ENCODE measurements at places on chromosomes 4 and X. TPM values are rescaled to one million over a fixed set of nuclear protein-coding genes. Genes with fewer than 3 reads are reported as not detected.
A peak's percentile ranks its signal among the peaks of the same experiment; 100 is the strongest.

AFP gene
- 1.8 TPM for total RNA-seq

- H3K4me3 ChIP-seq, result peak overlapping the region; percentile 53
- H3K4me1 ChIP-seq, result peaks cover 31% of the 10 kb centered on the region
- peaks cover 5% of the 10 kb centered on the region for H3K36me3 ChIP-seq
- no peak for DNase-seq
- no peak overlapping the region for H3K27ac ChIP-seq
These were observed 27.7 kb downstream of the UTP14A start for GRCh38 chrX:129933700-129934099.

CAPN6 gene
- total RNA-seq, result 4.0 TPM

BMP2K gene
- total RNA-seq, result 23.3 TPM

DNA sequence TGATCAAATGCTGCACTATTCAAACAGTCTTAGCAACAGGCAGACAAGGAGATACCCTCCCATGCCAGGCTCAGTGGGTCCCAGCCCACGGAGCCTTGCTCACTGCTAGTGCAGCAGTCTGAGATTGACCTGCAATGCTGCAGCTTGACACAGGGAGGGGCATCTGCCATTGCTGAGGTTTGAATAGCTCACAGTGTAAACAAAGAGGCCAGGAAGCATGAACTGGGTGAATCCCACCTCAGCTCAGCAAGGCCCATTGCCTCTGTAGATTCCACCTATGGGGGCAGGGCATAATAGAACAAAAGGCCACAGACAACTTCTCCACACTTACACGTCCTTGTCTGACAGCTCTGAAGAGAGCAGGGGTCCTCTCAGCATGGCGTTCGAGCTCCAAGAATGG is 26.6 kb upstream of the ZXDB start:
- H3K27ac ChIP-seq, result no peak overlapping the region
- DNase-seq, result no peak

DNA sequence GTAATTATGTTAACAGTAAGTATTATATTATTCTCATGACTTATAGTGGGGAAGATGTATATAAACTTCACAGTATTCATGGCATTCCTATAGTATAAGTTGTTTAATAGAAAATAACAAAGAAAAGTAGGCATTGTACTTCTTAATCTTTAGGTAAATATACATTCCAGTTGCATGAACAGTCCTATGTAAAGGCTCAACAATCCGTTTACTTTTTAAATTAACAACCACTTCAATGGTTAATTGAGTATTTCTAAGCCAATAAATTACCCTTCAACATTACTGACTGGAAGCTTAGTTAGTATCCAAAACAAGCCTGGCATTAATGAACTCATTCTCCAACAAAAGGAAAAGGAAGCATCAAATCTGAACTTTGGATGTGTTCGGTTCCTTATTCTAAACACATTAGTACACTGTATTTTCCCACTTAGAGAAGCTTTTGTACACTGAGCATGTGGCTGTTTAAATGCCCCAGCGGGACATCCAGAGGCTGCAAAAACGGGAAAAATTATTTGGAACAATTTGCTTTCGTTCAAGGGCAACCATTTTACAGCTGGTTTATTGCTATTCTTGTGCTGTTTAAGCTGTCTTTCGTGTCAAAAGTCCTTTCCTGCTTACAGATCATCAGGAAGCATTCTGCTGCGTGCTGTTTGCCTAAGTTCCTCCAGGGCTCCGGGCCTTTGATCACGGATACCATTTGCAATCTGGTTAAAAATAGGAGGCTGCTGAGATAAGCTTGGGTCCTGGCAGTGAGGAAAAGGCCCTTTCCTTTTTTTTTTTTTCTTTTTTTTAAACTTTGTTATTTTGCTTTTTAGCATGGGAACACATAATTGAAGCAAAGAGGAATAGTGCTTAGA is 460.3 kb downstream of the SPRY1 start:
- H3K27me3 ChIP-seq, result no peaks in the 10 kb centered on the region
- no peaks in the 10 kb centered on the region for H3K36me3 ChIP-seq
- peak; percentile 25 for DNase-seq
- H3K4me3 ChIP-seq, result no peak overlapping the region
- peaks cover 15% of the 10 kb centered on the region for H3K4me1 ChIP-seq

TENM3 gene
- total RNA-seq, result 59.7 TPM

- peaks cover 33% of the 10 kb centered on the region for H3K4me1 ChIP-seq
- no peaks in the 10 kb centered on the region for H3K27me3 ChIP-seq
- no peak for DNase-seq
- H3K27ac ChIP-seq, result no peak overlapping the region
- no peaks in the 10 kb centered on the region for H3K36me3 ChIP-seq
- H3K4me3 ChIP-seq, result no peak overlapping the region
These were observed 60.0 kb downstream of the GAB1 start for GRCh38 chr4:143396695-143397094.

WDR17 gene
- 4.4 TPM for total RNA-seq

- no peak overlapping the region for H3K27ac ChIP-seq
- no peaks in the 10 kb centered on the region for H3K4me1 ChIP-seq
- no peak overlapping the region for H3K4me3 ChIP-seq
- H3K36me3 ChIP-seq, result 0 out of 2 replicates have a peak, but pooled peaks cover under 1% of the 10 kb centered on the region
- no peaks in the 10 kb centered on the region for H3K27me3 ChIP-seq
- no peak for DNase-seq
These were observed 22.4 kb upstream of the ARMCX4 start for GRCh38 chrX:101462892-101463291.

- H3K4me3 ChIP-seq, result no peak overlapping the region
- no peaks in the 10 kb centered on the region for H3K4me1 ChIP-seq
- DNase-seq, result no peak
- no peaks in the 10 kb centered on the region for H3K27me3 ChIP-seq
- no peak overlapping the region for H3K27ac ChIP-seq
These were observed 190.1 kb downstream of the ZNF330 start for GRCh38 chr4:141410839-141411238.

EFNB1 gene
- 10.0 TPM for total RNA-seq

POU4F2 gene
- not detected for total RNA-seq

DNA sequence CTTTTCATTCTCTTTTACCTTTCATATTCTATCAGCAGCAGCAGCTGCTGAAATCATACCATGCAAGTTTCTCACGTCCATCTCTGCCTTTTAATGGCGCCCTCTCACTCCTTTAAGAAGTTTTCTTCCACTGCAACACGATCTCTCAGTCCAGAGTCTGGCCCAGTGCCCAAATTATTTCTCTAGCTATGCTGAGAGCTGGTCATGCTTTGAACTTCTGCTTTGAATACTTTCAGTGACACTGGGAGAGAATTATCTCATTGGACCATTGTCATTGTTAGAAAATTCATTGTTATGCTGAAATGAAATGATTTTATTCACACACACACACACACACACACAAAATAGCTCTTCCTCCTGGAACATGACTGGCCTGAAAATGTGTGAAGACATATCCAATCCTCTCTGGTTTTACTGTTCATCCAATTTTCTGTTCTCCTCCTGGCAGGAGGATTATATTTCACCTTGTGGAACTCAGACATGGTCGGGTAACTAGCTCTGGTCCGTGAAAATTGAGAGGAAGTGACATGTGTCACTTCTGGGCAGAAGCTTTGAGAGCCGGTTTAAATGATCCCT is 1.3 kb upstream of the PDHA1 start:
- peak overlapping the region; percentile 80 for H3K4me3 ChIP-seq
- H3K4me1 ChIP-seq, result peaks cover 8% of the 10 kb centered on the region
- no peak overlapping the region for H3K27ac ChIP-seq
- no peaks in the 10 kb centered on the region for H3K36me3 ChIP-seq
- DNase-seq, result no peak
- no peaks in the 10 kb centered on the region for H3K27me3 ChIP-seq

DNA sequence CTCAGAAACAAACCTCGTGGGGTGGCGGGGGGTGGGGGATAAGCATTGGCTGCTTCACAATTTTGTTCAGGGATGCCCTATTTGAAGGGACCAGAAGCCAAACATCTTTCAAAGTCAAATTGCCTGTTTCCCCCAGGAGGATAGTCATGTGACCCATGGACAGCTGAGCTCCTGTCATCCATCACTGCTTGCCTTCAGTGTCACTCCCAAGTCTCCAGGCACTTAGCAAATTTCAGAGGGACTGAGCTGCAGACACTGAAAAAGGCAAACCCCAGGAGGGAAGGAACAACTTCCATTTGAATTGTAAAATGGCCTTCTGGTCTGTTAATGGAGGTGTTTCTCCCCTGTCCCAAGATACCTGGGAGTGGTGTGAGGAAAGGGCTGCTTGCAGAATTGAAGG is 73.4 kb downstream of the FRMPD3 start:
- peaks cover 2% of the 10 kb centered on the region for H3K27me3 ChIP-seq
- H3K4me1 ChIP-seq, result peaks cover 20% of the 10 kb centered on the region
- no peak for DNase-seq
- no peaks in the 10 kb centered on the region for H3K36me3 ChIP-seq

DNA sequence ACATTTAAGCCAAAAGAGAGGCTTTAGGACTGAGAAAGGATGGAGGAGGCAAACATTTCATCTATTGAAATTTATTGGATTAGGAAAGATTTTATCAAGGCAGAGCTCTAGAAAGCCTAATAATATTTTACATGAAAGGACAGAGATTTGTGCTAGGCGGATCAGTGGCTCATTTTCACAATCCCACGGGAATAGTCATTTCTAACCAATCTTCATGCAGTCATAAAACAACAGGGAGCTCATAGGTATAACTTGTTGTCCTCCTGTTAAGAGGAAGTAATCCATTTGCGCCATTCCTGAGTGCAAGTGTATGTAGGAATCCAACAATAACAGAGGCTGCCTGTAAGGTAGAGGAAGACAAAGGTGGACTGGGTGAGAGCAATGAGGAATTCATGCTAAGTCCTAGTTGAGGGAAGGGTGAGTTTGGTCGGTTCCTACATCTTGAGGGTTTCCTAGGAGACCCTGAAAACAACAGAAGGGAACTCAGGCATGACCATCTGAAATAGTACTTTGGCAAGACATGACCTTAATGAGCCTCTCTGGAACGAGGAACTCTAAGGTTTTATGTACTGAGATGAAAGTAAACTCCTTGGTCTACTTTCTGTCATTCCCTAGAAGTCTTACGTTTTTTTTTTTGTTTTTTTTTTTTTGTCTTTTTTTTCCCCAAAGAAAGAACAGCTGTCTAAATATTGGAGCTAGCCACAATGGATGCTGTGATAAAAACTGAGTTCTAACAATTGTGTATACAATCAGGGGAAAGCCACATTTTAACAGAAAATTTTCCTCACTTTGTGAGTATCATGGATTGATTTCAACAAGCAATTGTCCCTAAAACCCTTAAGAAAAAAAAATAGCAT is 89.7 kb downstream of the GEMIN8 start:
- peak overlapping the region; percentile 93 for H3K27ac ChIP-seq
- H3K4me1 ChIP-seq, result peaks cover 61% of the 10 kb centered on the region
- no peaks in the 10 kb centered on the region for H3K27me3 ChIP-seq
- H3K36me3 ChIP-seq, result no peaks in the 10 kb centered on the region

BTK gene
- total RNA-seq, result 0.66 TPM

KLHL34 gene
- 1.6 TPM for total RNA-seq

FAAH2 gene
- 5.0 TPM for total RNA-seq

- peak; percentile 45 for DNase-seq
- no peaks in the 10 kb centered on the region for H3K27me3 ChIP-seq
- no peak overlapping the region for H3K27ac ChIP-seq
- no peak overlapping the region for H3K4me3 ChIP-seq
- H3K4me1 ChIP-seq, result peaks cover 3% of the 10 kb centered on the region
- H3K36me3 ChIP-seq, result peaks cover 12% of the 10 kb centered on the region
These were observed 17.3 kb upstream of the TBC1D14 start for GRCh38 chr4:6892190-6892908.

DNA sequence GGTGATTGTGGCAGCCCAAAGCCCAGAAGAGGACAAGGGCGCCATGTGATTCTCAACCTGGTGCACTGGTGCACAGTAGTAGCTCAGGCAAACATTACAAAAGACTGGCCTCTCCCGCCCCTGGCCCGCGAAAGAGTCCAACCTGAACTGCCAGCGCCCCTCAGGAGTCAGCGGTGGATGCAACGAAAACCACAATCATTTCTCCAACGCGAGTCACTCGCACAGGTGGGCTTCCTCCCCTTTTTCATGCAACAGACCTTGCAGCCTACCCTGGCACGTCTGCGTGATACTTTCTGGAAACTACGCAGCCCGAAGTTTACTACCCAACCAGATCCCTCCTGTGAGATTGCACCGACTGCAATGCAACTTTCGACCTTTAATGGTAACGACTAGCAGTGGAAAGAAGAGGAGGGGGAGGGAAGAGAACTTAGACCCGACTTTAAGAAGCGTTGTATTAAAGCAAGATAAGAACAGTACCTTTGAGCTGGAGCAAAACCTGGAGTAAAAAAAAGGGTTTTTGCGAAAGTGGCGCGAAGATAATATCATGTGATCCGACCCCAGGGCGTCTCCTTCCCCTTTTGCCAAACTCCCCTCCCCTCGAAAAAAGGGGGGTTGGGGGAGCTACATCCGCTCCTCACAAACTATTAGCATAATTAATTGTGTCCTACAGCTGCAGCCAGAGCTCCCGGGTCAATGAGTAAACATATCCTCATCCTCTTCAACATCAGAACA is 63.3 kb upstream of the CCDC160 start:
- no peaks in the 10 kb centered on the region for H3K27me3 ChIP-seq
- H3K4me1 ChIP-seq, result peaks cover 46% of the 10 kb centered on the region
- DNase-seq, result peak; percentile 36
- H3K4me3 ChIP-seq, result peak overlapping the region; percentile 94

DNA sequence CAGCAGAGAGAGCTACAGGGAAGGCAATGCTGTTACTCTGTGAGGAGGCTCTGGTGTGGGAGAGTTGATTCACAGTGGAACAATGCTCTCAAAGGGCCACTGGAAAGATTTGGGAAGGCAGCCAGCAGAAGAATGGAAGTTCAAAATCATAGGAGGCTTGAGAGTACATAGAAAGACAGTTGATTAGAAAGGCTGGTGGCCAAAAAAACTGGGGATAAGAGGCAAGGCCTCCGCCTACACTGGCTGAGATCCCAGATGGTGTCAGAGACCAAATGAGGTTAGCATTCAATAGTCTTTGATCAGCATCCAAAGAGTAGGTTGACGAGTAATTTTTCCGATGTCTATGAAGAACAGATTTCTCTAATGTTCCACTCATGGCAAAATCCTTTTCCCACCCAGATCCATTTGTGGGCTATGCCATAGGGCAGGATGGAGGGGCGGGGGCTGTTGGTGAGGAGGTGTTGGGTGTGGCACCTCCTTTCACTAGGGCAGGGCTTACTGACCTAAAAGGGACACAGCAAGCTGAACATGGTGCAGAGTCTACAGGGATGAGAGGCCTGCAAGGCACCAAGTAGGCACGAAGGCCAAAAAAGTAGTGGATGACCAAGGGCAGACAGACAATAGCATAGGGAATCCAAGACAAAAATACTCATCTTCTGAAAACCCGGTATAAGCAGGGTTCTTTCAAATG is 15.1 kb downstream of the TEC start:
- DNase-seq, result no peak
- no peak overlapping the region for H3K4me3 ChIP-seq
- H3K27me3 ChIP-seq, result no peaks in the 10 kb centered on the region
- peaks cover 16% of the 10 kb centered on the region for H3K4me1 ChIP-seq

PPEF1 gene
- 1.2 TPM for total RNA-seq

DNA sequence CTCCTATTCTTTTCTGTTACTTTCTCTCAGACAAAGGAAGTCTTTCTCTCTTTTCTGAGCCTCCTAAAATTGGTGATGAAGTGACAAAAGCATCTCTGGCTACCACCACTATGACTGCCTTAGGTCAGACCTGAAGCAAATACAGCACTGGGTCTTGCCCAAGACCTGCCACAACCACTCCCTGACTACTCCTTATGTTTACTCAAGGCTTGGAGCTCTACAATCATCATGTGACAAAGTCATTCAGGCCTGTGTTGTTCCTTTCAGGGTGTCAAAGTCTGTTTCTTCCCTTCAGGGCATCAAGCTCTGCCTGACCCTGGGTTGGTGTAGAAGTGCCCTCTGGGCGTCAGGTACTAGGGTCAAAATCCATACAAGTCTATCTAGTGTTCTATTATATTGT is 419.2 kb upstream of the CT83 start:
- H3K36me3 ChIP-seq, result peaks cover 2% of the 10 kb centered on the region
- H3K27me3 ChIP-seq, result no peaks in the 10 kb centered on the region
- H3K27ac ChIP-seq, result no peak overlapping the region

- no peak overlapping the region for H3K27ac ChIP-seq
- peaks cover 23% of the 10 kb centered on the region for H3K4me1 ChIP-seq
- H3K27me3 ChIP-seq, result no peaks in the 10 kb centered on the region
- H3K36me3 ChIP-seq, result peaks cover 9% of the 10 kb centered on the region
These were observed 18.2 kb upstream of the TNIP3 start for GRCh38 chr4:121182296-121182695.

Measured in WTC11 (cell line).